ENCODE measurements at places on chromosomes 13 and 19.

DNA sequence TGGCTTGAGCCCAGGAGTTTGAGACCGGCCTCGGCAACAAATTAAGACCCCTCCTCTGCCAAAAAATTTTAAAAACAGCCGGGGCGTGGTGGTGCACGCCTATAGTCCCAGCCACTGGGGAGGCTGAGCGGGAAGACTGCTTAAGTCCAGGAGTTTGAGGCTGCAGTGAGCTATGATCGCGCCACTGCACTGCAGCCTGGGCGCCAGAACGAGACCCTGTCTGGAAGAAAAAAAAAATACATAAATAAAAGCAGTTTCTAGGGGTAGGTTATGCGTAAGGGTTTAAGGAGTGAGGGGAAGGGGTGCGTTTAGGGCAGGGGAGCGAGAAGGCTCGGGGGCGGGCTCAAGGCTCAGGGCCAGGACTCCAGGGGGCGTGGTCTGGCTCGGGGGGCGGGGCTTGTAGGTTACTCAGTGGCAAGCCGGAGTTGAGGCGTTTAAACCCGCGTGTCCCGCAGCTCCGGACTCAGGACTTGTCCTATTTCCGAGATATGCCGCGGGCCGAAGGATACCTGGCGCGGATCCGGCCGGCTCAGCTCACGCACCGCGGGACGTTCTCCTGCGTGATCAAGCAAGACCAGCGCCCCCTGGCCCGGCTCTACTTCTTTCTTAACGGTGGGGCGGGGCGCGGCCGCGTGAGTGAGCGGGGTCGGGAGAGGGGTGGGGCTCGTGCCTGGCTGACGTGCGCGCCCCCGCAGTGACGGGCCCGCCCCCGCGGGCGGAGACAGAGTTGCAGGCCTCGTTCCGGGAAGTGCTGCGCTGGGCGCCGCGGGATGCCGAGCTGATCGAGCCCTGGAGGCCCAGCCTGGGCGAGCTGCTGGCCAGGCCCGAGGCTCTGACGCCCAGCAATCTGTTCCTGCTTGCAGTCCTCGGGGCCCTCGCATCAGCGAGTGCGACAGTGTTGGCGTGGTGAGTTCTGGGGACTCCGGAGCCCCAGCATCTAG lies 10.7 kb downstream of the SPACA6 start:
- DNase-seq, result no peak

GRCh38 chr19:46840498-46840942 lies 10.1 kb downstream of the AP2S1 start:
- no peak for DNase-seq

DNA sequence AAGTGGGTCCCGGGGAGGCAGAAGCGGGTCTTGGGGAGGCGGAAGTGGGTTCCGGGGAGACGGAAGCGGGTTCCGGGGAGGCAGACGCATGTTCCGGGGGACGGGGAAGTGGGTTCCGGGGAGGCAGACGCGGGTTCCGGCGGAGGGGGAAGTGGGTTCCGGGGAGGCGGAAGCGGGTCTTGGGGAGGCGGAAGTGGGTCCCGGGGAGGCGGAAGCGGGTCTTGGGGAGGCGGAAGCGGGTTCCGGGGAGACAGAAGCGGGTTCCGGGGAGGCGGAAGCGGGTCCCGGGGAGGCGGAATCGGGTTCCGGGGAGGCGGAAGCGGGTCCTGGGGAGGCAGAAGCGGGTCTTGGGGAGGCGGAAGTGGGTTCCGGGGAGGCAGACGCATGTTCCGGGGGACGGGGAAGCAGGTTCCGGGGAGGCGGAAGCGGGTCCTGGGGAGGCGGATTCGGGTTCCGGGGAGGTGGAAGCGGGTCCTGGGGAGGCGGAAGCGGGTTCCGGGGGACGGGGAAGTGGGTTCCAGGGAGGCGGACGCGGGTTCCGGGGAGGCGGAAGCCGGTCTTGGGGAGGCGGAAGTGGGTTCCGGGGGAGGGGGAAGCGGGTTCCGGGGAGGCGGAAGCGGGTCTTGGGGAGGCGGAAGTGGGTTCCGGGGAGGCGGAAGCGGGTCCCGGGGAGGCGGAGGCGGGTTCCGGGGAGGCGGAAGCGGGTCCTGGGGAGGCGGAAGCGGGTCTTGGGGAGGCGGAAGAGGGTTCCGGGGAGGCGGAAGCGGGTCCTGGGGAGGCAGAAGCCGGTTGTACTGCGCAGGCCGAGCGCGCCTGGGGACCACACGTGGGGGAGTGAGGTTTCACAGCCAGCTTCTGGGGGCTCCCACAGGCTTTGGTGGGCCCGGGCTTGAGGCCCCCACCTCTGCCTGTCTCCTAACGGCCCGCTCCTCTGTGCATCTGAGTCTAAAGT lies 2.5 kb downstream of the SHC2 start:
- DNase-seq, result no peak

DNA sequence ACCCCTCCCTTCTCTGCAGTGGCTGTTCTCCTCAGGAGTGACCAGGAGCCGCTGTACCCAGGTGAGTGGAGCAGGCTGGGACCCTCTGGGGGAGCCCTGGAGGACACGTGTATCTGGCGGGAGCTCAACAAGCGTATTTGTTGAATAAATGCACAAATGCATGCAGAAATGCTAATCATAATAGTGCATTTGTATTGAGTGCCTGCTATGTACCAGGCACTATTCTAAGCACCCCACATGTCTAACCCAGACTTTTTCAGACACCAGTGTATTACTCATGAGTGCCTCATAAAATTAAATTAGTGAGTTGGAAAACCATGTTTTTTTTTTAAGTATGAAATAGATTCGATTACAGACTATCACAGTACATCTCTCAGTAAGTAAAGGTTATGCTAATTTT lies 7.9 kb downstream of the HPN start:
- DNase-seq, result no peak

GRCh38 chr19:1446713-1447481 lies 3.0 kb upstream of the APC2 start:
- no peak for DNase-seq

DNA sequence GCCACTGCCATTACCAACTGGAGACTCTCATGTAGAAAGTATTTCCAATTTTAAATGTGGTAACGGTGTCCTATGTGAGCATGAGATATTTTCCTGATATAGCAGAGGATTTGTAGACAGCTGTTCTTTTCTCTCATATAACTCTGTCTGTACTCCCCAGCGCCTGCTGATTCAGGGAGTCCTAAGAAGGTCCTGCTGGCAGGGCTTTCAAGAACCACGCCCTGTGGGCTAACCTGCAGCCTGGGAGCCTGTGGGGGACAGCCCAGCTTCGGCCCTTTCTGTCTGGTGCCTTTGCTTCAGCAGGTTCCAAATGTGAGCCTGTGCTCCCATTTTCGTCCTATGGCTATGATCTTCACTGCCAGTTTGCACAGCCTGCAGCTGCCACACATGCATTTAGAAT lies 316.8 kb downstream of the ATP8A2 start:
- DNase-seq, result no peak

DNA sequence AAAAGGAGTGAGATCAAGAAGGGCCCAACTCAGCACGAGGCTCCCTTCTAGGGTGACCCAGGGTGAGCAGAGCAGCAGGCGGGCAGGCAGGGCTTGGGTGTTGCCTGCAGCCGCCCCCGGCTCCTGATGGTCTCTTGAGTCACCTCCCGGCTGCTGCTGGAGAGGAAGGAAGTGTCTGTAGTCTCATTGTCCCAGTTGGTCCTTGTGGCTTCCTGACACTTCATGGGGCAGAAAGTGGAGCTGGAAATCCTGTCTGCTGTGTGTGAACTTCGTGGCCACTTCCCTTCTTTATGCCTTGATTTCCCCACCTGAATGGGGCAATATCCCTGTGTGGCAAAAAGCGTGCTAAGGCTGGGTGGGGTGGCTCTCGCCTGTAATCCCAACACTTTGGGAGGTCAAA lies 2.5 kb downstream of the MAP1S start:
- DNase-seq, result no peak

GRCh38 chr19:46063201-46063600 lies 22.4 kb upstream of the IGFL4 start:
- no peak for DNase-seq

DNA sequence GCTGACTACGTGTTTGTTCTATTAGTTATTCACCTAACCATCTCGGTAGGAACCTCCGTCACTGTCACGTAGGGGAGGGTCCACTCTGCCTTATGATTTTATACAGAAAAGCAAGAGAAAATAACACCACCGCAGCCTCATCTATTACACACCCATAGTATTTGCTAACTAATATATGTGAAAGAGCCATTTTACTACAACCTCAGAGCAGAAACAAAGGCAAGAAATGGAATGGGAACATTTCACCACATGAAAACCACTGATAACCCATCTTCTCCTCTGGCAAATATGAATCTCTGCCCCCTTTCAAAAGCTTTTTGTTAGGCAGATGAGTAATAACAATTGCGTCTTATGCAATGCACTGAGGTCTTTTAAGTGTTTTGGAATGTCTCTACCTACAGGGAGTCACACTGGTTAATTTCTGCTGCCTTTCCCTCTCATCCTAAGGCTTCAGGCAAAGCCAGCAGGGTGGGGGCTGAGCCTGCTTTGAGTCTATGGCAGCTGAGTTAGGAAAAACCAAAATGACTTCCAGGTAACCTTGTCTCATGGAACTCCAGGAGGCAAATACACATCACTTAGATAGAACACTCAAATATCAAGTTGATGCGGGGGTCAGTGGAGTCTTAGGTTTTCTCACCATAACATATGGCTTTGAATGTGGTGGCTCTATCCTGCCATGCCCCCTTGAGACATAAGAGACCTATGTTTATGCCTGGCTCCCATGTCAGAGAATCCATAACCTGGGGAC lies 15.0 kb downstream of the TSHZ3 start:
- no peak for DNase-seq

DNA sequence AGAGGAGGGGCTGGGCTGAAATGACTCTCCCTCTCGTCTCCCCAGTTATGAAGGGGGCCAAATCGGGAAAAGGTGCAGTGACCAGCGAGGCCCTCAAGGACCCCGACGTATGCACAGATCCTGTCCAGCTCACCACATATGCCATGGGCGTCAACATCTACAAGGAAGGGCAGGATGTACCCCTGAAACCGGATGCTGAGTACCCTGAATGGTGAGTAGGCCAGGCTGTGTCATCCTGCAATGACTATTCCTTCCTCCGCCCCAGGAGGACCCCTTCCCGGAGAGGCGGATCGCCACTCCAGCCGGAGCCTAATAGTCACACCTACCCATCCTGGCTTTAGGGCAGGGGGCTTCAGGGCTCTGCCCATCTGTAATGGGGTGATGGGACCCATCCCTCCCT lies 2.6 kb downstream of the MRPL54 start:
- DNase-seq, result no peak

- no peak for DNase-seq
These were observed 49.8 kb downstream of the BICRA start for GRCh38 chr19:47658431-47659348.

GRCh38 chr13:90293793-90294361 lies 1053.6 kb upstream of the MIR17HG start:
- DNase-seq, result no peak

GRCh38 chr13:50012396-50013169 lies 2.7 kb upstream of the KCNRG start:
- DNase-seq, result no peak

- DNase-seq, result no peak
These were observed 42.8 kb downstream of the BICRA start for GRCh38 chr19:47651691-47652090.

GRCh38 chr13:48944221-48944620 lies 31.5 kb upstream of the FNDC3A start:
- DNase-seq, result no peak

DNA sequence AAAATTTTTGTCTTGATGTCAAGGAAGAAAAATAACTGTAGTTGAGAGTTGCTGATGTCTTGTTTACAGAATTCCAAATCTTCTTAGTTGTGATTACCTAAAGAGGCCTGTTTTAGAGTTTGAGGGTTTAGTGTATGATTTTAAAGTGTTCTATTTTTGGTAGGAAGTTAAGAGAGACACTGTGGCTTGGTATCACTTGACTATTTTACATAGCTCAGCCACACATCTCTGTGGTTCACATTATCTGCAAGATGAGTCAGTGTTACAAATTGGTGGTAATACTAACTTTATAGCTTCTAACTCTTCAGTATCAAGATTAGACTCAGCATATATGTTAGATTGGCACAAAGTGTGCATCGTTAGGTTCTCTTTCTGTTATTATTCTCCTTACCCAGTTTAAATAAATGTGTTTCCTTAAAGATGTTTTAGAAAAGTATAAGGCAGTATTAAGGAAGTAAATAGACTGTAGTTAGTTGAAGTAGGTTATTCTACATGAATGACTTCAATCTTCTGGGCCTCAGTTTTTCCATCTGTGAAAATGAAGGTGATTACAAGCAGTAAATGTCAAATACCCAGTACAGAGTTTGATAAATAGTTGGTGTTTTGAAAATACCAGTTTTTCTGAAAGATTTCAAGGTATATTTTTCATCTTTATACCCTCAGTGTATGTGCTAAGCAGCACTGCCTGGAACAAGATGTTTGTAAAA lies 33.4 kb downstream of the COG6 start:
- no peak for DNase-seq

DNA sequence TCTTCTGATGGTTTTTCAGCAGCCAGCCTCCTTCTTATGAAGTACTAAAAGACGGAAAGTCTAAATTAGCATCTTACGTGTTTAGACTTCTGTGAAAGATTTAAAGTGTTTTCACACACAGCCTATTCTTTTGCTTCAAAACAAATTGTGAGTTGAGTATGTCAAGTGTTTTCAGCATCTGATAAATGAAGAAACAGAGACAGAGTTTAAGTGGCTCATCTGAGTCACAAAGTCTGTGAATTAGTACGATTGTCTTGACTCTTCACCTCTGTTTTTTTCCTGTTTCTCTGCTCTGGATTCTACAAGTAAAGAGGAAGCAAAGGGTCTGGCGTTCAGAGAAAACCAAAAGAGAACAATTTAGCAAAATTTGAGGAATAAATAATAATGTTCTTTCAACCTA lies 116.4 kb downstream of the FRY start:
- no peak for DNase-seq

DNA sequence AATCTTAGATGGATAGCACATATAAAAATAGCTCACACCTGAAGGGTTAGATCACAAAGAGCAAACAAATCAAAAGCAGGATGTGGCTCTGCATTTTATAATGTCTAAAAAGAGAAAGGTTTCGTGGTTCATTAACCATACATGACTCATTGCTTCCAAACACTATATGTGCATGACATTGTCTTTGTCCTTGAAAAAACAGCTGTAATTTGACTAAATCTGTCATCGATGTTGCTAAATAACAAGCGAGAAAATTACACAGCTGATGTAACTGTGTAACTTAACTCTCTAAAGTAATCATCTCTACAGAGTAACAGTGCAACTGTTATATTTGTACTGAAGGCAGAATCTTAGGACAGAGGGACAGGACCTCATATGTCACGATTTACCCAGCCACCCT lies 383.1 kb upstream of the GPC6 start:
- no peak for DNase-seq

DNA sequence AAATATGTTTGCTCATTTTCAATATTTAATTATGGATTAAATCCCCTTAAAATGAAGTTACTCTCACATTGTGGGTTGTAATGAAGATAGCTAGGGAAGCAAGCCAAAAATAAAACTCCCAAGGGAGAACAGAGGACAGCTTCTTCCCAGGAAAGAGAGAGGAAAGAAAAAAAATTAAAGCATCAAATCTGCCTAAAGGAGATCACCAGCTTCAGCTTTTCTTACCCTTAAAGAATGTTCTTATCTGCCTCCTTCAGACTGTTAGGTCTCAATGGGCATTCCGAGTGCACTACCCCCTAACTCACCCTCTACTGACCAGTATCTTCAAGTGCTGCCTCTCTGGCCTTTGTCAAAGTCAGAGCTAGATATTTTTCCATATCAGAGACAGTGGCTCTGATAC lies 55.2 kb downstream of the XPO4 start:
- DNase-seq, result no peak
